Type B pancreatic cell (in vitro differentiated cells): ENCODE measurements at places on chromosomes 12 and 14.

DNA sequence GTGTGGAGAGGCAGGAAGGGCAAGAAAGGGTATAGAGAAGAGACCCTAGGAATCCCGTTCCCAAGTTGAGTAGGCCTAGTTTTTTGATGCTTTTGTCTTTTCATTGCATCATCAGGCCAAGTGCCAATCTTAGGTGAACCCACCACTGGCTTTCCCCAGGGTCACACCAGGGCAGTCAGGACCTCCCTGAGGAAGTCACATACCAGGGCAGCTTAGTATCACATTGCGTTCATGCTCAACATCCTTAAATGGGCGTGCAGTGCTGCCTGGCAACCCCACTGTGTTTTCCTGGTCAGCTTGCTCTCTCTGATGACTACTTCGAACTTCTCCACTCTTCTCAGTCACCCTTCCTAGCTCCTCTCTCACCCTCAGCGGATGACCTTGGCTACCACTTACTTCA lies 9.0 kb downstream of the ASIC1 start:
- no peak for DNase-seq

GRCh38 chr12:10226731-10227130 lies 14.1 kb downstream of the GABARAPL1 start:
- DNase-seq, result no peak

- peak; percentile 73 for DNase-seq
Measured at GRCh38 chr14:61252369-61253063, 28.6 kb downstream of the TMEM30B start.

GRCh38 chr12:38175538-38175937 lies 141.0 kb upstream of the ALG10B start:
- no peak for DNase-seq

GRCh38 chr14:75204116-75204515 lies 27.7 kb upstream of the TMED10 start:
- no peak for DNase-seq

- peak; percentile 49 for DNase-seq
Measured at GRCh38 chr12:3750616-3751015, 2.3 kb downstream of the CRACR2A start.

- DNase-seq, result no peak
Measured at GRCh38 chr12:122420471-122421162, 1.9 kb downstream of the CLIP1 start.

- DNase-seq, result no peak
Measured at GRCh38 chr12:77689510-77690086, 141.1 kb upstream of the NAV3 start.

DNA sequence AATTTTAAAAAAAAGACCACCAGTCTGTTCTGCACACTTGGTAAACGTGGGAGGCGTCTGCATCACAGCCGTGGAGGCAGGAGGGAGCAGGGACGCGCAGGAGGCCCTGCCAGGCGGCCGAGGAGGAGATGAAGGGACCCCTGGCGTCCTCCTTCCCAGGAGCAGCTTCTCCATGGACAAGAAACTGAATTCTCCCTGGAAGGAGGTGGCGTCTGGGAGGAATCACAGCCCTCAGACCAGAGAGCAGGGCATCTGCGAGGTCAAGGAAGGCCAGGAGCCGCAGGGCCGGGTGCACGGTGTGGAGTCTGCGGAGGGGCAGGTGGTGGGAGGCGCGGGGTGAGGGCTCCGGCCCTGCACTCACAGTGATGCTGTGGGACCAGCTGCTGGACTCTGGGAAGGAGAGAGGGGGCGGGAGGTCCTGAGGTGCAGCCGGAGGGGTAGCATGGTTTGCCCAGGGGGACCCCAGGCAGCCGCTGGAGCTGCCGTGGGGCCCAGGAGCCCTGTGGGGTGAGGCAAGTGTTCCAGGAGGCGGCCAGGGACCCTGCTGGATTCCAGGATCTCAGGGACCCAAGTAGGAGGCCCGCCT lies 73.5 kb upstream of the GALNT9 start:
- no peak for DNase-seq

GRCh38 chr12:105158876-105159275 lies 51.3 kb downstream of the WASHC4 start:
- DNase-seq, result no peak

DNA sequence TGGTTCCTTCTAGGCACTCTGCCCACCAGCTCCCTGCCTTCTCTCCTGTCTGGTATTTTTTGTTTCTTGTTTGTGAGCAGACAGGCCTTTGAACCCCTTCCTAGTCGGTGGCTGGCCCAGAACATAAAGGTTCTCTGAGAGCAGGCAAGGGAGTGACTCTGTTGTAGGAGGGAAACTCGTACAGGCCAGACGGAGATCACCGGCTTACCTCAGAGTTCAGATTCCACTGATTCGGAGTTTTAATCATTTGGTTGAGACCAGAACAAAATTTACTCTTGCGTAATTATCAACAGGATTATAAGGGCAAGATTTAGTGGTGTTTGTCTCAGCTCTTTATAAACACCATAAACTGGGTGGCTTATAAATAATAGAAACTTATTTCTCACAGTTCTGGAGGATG lies 128.3 kb downstream of the PLXNC1 start:
- DNase-seq, result no peak

GRCh38 chr12:3246253-3246652 lies 169.1 kb downstream of the TSPAN9 start:
- no peak for DNase-seq

- DNase-seq, result no peak
Measured at GRCh38 chr12:113469224-113469948, 2.3 kb downstream of the LHX5 start.

GRCh38 chr12:76679778-76680177 lies 84.1 kb upstream of the ZDHHC17 start:
- no peak for DNase-seq

GRCh38 chr12:105507311-105508038 lies 177.0 kb downstream of the C12orf75 start:
- DNase-seq, result no peak
